ENCODE measurements at places on chromosomes 5 and 9.

- DNase-seq, result no peak
Measured at GRCh38 chr9:75201480-75202209, 113.3 kb downstream of the OSTF1 start.

- DNase-seq, result peak; percentile 53
Measured at GRCh38 chr9:26975728-26976707, 19.8 kb downstream of the IFT74 start.

- DNase-seq, result peak; percentile 33
Measured at GRCh38 chr9:120878188-120879130, 1.5 kb upstream of the PHF19 start.

GRCh38 chr5:2565147-2565546, 186.3 kb downstream of the IRX2 start:
- no peak for DNase-seq

DNA sequence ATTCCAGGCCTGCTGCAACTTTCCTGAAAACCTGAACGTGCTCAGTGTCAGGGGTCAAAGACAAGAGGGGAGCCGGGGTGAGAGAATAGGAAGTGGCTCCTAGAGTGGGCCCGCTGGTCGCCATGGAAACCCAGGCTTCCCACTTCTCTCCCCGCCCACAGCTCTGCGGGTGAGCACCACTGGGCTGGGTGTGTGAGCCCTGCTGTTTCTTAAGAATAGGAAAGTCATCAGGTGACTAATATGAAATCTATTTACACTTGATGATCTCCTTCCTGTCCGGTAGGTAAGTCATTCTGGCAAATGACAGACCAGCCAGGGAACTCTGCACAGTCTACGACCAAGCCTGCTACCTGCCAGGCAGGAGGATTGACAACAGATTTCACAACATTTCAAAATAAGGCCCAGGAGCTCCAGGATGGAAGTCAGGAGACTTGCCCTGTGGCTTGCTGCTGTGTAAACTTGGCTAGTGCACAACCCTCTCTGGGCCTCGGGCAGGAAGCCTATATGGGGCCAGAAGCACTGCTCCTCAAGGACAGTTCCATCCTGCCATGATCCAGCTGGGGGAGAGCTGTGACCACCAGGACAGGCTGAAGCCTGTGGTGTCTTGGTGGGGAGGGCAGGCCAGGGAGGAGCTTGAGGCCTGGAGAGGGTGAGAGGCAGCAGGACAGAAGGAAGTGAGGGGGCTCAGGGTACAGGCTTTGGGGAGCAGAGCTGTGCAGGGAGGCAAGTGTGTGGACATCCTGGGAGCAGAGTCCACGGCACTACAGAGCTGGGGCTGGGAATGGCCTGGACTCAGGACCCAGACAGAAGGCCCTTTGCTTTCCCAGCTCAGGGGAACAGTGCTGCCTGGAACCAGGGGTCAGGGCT, 60.6 kb downstream of the SHB start:
- peak; percentile 10 for DNase-seq

DNA sequence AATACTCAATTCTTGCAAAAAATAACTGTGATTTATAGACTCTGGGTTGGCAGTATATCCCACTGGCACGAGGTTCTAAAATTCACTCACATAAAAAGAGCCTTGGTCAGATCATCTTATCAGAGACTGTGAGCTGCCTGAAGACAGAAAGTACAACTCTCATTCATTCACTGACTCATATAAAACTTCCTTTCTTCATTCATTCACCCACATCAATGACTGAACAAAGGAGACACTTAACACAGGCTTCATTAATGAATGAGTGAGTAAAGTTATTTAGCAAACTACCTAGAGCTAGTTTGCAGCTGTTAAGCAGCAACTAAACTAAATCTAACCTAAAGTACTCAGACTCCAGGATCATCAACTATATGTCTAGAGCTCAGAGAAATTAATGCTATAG, 214.7 kb downstream of the DENND1A start:
- DNase-seq, result no peak

DNA sequence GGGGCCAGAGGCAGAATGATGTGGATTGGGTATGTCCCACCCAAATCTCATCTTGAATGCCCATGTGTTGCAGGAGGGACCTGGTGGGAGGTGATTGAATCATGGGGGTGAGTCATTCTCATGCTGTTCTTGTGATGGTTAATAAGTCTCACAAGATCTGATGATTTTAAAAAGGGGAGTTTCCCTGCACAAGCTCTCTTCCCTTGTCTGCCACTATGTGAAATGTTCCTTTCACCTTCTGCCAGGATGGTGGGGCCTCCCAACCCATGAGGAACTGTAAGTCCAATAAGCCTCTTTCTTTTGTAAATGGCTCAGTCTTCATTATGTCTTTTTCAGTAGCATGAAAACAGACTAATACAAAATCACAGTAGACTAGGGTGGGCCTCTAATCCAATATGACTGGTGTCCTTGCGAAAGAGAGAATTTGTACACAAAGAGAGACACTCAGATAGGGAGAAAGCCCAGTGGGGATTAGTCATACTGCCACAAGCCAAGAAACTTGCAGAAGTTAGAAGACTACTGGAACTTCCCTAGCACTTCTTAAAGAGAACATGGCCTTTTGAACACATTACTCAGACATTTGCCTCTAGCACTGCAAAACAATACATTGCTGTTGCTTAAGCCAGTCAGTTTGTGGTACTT, 68.4 kb downstream of the ANXA1 start:
- DNase-seq, result peak; percentile 20

- no peak for DNase-seq
Measured at GRCh38 chr5:144369006-144369405, 198.3 kb downstream of the KCTD16 start.

DNA sequence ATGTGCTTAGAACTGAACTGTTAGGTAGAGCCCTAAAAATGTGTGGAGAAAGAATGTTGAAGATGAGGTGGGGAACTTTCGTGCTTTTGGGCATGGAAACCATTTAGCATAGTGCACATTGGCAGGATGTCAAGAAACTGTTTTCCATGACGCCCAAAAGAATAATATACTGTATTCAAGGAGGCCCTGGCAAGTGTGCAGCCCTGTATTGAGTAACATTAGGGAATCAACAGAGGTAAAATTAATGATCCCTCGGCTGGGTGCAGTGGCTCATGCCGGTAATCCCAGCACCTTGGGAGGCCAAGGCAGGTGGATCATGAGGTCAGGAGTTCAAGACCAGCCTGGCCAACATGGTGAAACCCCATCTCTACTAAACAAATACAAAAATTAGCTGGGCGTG, 20.9 kb upstream of the PLIN2 start:
- DNase-seq, result no peak

DNA sequence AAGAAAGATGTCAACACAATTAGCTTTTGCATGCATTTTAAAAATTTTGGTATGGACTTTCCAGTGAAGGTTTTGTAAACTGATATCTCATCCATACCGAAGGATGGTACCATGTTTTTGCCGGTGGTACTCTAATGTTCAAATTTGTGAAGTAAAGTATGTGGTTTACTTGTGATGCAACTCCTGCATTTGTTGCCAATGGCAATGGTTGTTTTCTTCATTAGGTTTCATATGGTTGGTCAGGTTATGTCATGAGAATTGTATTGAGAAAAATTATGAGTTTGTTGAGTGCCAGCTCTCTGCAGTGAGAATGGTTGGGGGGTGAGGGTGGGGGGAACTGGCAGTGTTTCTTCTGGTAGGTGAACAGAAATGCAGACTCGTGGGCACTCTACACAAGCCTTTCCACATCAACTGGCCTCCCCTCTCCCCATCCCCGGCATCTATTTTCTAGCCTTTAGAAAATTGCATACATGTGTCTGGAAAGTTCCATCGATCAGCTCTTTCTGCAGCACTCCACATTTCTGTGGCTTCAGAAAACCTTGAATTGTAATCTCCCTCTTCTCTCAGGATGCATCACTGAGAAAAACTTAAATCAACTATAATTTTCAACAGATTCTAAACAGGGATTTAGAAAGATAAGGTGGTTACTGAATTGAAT, 107.7 kb downstream of the PDE4D start:
- DNase-seq, result no peak

All from OCI-M1 (cell line).